ENCODE measurements at places on chromosomes 12 and 14.

DNA sequence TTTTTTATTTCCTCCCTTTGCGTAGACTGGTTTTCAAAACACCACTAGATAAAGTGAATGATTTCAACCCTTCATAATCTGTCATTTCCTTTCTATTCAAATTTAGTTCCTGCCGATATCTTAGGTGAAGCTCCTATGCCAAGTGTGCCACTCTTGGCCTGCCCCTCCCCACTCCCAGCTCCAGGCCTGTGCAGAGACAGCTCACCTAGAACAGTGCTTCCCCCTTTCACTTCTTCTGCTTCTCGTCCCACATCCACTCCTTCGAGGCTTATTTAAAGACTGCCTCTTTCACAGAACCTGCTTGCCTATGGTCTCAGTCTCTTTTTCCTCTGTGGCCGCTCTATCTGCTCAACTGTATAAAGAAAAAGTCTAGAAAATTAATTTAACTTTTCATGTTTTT, 473.8 kb downstream of the RAD51B start:
- no peak for DNase-seq

DNA sequence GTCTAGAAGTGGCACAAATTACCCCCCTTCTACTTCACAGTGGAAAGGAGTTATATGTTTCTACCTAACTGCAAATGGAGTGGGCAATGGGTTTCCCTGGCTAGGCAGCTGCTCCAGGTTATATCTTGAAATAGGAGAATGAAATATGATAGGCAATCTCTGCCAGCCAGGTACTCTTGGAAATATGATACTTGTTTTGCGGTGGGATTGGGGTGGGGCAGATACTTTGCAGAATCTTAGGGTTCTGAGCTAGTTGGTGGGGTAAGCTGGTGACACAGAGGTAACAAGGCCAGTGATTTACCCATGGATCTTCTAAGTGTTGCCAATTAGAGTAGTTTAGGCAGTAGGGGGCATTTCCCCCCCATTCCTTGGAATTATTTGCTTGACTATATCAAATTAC, 140.1 kb downstream of the ATP23 start:
- DNase-seq = no peak

- no peak for DNase-seq
Measured at GRCh38 chr12:40646911-40647310, 45.3 kb upstream of the CNTN1 start.

- DNase-seq = no peak
Measured at GRCh38 chr12:5008661-5009060, 35.0 kb upstream of the KCNA5 start.

DNA sequence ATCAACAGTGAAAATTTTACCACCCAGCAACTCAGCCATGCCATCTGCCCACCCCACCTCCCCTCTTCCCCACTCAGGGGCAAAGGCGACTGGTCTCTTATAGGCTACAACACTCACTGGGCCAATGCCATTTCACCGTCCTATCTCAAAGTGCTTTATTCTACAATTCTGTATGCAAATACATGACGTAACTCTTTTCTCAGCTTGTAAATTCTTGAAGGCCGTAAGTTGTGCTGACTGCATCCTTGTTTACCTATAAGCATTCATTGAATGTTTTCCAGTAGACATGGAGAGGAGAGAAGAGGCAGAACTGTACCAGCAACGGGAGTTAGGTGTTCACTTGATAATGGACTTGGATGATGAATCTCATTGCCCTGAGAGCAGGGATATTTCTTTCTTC, 15.6 kb downstream of the BCL2L14 start:
- no peak for DNase-seq

- no peak for DNase-seq
Measured at GRCh38 chr14:48735607-48736006, 850.6 kb downstream of the RPS29 start.

DNA sequence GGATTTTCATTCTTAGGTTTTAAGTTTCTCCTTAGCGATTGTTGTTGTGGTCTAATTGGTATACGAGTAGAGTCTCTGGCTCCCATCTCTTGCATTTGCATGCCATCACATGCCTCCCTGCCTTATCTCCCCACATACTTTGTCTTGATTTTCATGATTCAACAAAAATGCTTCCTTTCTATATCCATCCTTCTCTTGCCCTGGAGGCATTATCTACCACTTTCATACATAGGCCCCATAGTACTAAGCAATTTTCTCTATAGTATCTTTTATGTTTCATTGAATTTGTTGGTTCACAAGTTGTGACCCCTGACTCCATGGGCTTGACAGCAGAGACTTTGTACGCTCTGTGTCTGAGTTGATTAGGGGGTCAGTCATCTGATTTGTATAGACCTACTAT, 226.1 kb downstream of the ACSS3 start:
- DNase-seq = no peak

DNA sequence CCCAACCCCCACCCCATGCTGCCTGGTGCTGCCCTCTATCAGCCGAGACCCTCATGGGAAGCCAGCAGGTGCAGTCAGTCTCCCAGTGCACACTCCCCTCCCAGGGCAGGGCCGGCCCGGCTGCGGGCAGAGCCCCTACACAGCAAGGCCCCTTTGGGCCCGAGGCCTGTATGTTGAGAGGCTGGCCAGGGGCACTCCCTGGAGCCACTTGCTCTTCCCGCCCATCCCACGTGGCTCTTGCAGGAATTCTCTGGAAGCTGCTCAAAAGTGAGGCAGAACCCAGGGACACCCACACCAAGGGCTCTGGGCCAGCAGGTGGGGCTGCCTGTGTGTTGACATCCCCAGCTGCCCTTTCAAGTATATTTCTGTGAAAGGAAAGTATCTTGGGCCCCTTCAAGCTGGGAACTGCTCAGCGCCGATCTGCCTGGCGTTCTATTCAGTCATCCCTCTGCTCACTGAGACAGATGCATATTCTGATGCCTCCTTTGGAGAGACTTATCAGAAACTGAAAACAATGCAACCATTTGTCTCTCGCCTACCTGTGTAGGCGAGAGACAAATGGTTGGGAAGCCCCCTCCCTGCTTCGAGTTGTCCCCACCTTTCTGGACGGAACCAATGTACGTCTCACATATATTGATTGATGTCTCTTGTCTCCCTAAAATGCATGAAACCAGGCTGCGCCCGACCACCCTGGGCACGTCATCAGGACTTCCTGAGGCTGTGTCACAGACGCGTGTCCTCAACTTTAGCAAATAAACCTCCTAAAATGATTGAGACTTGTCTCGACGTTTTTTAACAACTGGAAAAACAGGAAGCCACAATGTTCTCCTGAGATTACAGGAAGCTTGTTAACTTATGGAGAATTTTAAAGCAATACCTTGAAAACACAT, 6.0 kb downstream of the GPR132 start:
- no peak for DNase-seq

GRCh38 chr12:121892673-121893561, 4.3 kb downstream of the PSMD9 start:
- DNase-seq = no peak

DNA sequence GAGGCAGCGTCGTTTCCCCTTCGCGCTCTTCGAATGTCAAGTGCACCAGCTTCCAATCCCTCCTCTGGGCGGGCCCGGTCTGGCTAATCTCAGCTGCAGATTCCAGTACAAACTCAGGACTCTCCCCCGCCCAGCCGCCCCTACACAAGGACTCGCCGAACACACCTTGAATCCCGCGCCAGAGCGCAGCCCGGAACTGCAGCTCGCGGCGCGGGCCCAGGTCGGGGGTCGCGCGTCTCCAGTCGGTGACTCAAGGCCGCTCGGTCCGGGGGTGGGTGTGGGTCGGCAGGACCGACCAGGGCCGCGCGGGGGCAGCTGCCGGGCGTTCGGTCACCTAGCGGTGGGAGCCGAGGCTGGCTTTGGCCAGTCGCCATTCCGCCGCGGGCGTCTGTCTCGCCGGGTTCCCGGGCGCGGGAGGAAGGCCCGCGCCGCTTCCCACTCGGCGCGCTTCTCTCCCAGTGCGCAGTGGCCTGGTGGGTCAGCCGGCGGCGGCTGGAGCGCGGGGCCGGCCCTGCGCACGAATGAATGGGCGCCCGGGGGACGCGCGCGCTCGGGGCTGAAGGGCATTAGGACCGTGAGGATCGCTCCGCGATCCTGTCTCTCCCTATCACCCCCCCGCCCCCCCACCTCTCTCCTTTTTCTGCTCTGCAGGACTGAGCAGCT, at the start of gene GALNT16:
GALNT16 (plus strand) TSS at position 632 of the 663 bp plus-strand sequence. CDS start 133 bp downstream, outside the sequence.
- DNase-seq = no peak

GRCh38 chr12:94769047-94769420, 118.7 kb upstream of the TMCC3 start:
- DNase-seq = no peak

- DNase-seq = no peak
Measured at GRCh38 chr12:30974746-30975500, 48.4 kb downstream of the TSPAN11 start.

DNA sequence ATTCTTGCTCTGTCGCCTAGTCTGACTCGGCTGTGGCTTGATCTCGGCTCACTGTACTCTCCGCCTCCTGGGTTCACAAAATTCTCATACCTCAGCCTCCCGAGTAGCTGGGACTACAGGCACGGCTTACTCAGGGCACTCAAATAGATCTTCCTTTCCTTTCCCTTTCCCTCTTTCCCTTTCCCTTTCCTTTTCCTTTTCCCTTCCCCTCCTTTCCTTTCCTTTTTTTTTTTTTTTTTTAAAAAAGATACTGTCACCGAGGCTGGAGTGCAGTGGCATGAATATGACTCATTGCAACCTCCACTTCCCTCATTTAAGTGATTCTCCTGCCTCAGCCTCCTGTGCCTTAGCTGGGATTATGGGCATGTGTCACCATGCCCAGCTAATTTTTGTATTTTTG, 86.0 kb downstream of the AEBP2 start:
- DNase-seq = no peak

DNA sequence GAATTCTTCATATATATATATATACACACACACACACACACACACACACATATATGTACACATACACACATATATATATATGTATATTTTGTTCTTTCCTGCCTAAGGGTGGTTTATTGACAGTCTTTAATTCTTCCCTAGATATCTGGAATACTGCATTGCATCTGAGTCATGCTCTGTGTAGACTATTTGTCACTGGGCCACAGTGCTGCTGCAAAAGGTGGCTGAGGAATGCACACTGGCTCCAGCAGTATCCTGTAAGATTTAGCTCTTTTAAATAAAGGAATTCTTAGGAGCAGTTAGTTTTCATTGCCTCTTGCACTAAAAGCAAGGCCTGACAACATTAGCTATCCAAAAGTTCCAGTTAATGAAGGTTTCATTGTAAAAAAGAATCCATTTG, 200.9 kb downstream of the APAF1 start:
- no peak for DNase-seq

GRCh38 chr12:44574586-44574985, 301.5 kb downstream of the NELL2 start:
- no peak for DNase-seq

DNA sequence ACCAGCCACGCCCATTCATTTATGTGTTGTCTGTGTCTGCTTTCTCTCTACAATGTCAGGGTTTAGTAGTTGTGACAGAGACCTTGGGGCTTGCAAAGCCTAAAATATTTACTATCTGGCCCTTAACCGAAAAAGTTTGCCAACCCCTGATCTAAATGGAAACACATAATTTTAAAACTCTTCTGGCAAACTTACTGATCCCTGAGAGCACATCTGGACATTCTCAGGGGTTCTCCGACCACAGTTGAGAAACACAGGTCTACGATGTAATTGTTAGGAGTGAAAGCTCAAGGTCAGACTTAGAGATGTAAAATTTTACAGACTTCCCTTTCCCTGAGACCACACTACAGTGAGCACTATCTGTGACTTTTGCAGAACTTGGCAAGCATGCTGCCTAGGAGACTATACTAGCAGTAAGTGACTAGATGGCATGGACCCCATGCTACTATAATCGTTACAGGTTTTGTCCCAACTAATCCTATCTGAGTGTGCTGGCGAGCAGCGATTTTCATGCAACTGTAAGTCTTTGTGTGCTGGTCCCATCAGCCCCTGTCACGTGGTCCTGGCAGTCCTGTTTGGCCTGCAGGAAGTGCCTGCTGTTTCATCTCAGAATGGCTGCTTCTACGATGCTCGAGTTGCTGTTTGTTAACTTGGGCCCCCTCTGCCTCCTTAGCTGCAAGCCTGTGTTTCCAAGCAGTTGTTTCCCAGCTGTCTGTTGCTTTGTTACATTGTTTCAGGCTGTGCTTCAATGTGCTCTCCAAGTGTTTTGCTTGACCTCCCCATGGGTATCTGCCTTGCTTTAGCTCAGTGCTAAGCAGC, 21.6 kb downstream of the TMTC2 start:
- DNase-seq = no peak

DNA sequence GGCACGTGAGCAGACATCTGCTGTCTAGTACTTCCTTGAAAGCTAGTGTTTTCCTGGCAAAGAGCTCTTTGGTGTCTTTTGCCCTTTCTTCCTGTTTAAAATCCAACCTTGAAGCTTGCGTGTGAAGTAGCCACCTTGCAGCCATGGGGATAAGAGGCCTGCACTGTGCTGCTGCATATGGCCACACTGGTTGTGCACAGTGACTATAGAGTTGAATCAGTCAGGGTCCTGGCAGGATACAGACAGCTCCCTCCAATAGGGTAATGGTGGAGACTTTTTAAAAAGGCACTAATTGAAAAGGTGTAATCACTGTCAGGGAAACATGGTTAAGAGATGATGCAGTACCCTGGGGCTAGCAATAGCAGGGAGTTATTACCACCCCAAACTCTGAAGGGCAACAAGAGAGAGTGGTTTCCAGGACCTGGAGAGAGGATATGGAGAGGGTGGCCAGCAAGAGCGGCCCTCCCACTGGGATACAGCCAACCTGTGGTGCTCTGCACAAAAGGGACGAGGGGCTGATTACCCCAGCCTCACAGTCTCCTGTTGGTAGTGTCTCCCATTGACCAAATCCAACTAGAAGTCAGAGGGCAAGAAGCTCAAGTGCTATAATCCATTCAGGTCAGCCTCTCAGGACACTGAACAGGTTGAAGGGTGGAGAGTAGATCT, 4.8 kb upstream of the GLT8D2 start:
- no peak for DNase-seq

GRCh38 chr12:14900521-14901227, 15.0 kb upstream of the MGP start:
- no peak for DNase-seq

DNA sequence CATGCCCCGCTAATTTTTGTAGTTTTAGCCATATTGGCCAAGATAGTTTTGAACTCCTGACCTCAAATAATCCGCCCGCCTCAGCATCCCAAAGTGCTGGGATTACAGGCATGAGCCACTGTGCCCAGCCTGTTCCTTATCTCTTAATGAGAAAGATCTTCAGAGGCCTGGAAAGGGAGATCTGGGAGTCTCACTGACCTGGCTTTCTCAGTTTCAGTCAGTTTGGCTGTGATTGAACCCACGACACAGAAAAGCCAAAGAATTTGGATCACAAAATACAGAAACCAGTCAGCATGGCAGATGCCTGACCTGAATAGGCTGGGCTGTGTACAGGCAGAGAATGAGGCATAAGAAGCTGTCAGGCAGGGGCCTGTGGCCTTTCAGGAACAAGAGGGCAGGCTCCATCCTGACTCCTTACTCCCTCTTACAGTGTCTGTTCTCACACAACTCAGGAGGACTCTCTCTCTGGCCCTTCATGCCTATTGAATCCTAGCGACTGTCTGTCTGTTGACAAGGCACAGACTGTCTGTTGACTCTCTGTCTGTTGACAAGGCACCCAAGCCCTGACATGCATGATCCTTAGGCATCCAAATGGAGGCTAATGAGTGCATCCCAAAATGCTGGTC, 366.5 kb upstream of the CCDC196 start:
- no peak for DNase-seq

Measured in KG1 (cell line).